ENCODE measurements at places on chromosomes 16 and 17.

- DNase-seq = peak; percentile 33
These were observed at the start of gene COPZ2 for GRCh38 chr17:48037036-48037837. TSS of gene COPZ2 (minus strand) at chr17:48037797. CDS start at chr17:48037777, 20 bp downstream.

- no peak for DNase-seq
These were observed 230.3 kb downstream of the MRTFB start for GRCh38 chr16:14301169-14302030.

- DNase-seq = no peak
These were observed 7.3 kb downstream of the NEUROD2 start for GRCh38 chr17:39600288-39600996.

- peak; percentile 87 for DNase-seq
These were observed 4.0 kb upstream of the RPL38 start for GRCh38 chr17:74199306-74200092.

DNA sequence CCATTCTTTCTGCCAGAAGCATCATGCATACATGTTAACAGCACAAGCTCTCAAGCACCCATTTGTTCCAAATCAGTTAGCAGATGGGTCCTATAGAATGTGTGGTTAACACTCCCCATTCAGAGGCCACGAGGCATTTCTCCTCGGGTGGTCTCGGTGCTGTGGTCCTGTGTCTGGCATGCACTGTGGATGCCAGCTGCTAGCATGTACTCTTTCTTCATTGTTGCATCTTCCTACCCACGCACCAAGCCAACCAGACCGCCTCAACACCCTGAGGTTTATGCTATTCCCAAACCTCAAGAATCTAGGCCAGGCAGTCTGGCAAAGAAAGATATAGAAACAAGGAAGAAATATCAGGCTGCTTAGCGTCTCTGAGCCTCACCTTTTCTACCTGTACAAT, 27.8 kb upstream of the MRTFB start:
- no peak for DNase-seq

- no peak for DNase-seq
These were observed 26.0 kb upstream of the MPHOSPH6 start for GRCh38 chr16:82195917-82196494.

- no peak for DNase-seq
These were observed 9.9 kb downstream of the RND2 start for GRCh38 chr17:43034894-43035293.

DNA sequence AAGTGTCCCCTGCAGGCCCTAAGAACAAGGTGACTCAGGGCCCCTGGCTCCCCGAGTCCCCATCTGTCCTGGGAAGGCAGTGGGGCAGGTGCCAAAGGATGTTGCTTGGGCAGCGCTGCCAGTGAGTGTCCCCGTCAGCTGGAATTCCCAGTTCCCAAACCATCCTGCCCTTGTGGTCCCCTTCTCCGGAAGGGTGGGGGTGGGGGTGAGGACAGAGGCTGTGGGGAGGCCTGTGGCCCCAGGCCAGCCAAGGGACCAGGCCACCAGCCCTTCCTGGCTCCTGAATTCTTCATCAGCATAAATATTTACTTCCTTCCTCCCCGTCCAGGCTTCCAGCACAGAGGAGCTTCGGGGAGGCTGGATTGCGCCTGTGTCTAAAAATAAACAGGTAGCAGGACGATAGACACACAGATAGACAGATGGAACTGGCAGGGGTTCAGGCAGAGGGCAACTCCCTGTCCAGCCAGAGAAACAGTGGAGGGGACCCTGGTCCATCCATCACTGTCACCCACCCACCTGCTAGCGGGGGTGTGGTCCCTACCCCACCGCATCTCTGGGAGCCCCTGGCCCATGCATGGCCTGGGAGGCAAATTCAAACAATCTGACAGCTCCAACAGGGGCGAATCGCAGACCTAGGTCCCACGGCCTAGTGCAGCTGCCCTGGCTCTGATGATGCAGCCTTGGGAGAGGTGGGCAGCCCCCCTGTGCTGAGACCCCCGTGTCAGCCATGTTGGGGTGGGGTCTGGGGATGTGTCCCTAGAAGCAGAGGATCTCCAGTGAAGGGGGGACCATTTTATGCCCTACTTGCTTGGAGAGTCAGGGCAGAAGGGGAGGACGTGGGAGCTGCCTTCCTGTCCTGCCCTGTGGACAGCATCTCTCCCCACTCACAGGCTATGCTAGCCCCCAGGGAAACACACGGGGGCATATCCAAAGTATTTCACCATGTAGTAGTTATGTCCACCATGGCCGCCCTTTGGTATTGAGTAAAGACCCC, 13.2 kb downstream of the GLIS2 start:
- no peak for DNase-seq

- no peak for DNase-seq
These were observed 4.3 kb upstream of the PABPN1L start for GRCh38 chr16:88870608-88871348.

DNA sequence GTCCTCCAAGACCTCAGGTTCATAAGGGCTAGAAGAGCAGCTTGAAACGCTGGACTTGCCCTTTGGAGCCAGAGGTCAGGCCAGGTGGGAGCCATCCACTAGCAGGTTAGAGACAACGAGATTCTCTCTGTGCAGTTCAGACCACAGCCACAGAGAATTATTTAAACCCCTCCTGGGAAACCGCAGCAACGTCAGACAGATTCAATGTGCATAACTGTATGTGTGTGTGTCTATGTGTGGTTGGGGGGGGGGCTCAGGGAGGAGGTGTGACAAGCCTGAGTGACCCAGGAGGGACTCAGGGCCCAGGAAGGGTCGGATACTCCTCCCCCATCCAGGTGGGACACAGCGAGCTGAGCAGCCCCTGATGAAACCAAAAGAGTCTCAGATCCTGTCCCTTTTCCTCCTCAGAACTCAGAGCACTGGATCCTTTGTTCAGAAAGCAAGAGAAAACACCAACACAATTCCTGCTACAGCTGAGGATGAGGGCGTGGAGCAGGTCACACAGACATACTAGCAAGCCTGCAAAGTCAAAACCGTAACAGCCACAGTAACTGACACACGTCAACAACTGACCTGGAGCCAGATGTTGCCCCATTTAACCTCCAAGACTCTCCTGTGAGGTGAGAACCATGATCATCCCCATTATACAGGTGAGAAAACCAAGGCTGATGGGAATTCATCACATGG, 66.8 kb downstream of the XYLT1 start:
- no peak for DNase-seq

- no peak for DNase-seq
These were observed 3.3 kb downstream of the USP43 start for GRCh38 chr17:9648521-9649110.

- no peak for DNase-seq
These were observed 9.2 kb downstream of the STAT3 start for GRCh38 chr17:42378959-42379594.

- DNase-seq = no peak
These were observed 112.5 kb downstream of the HAPSTR1 start for GRCh38 chr16:9203956-9204355.

DNA sequence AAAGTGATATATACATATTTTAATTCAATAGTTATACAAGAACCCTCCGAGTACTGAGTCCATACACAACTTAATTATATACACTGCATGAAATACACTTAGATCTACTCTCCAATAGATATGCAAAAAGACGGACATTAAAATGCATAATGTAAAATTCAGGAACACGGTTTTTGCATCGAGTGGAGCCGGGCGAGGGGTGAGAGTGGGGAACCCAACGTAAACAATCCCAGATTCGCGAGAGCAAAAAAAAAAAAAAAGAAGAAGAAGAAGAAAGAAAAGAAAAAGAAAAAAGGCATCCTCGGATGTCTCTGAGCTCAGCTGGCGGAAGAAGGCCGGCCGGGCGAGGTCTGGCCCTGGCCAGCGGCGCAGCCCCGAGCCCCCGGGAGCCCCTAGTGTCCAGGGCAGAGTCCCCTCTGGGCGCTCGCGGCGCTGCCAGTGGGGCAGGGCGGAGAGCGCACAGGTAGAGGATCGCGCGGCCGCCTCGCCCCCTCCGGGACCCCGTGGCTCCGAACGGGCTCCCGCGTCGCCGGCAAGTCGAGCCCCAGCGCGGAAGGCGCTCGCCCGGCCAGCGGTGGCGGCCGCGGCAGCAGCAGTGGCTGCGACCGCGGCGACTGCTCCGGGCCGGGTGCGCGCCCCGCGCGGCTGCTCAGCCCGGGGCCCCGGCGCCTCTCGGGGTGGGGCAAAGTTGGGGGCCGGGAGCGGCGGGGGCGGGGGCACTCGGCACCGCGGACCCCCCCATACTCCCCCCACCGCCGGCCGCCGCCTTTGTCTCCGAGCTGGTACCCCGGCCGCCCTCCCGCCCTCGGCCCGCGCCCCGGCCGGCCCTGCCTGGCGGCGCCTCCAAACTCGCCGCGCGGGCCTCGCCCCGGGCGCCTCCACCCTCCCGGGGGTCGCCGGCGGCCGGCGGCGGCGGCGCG, 9.6 kb upstream of the ZFHX3 start:
- peak; percentile 61 for DNase-seq

DNA sequence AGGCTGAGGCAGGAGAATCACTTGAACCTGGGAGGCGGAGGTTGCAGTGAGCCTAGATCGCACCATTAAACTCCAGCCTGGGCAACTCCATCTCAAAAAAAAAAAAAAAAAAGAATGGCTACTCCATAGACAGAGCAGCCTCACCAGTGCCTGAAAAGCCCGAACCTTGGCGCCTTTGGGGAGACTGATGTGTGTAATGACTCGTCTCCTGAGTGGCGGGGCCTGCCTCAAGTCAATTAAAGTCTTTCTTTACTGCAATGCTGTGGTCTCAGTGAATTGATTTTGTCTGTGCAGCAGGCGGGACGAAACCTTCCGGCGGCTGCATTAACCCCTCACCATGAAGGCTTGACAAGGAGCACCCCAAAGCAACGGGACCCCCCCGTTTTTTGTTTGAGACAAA, 3.5 kb upstream of the UQCC4 start:
- DNase-seq = no peak

DNA sequence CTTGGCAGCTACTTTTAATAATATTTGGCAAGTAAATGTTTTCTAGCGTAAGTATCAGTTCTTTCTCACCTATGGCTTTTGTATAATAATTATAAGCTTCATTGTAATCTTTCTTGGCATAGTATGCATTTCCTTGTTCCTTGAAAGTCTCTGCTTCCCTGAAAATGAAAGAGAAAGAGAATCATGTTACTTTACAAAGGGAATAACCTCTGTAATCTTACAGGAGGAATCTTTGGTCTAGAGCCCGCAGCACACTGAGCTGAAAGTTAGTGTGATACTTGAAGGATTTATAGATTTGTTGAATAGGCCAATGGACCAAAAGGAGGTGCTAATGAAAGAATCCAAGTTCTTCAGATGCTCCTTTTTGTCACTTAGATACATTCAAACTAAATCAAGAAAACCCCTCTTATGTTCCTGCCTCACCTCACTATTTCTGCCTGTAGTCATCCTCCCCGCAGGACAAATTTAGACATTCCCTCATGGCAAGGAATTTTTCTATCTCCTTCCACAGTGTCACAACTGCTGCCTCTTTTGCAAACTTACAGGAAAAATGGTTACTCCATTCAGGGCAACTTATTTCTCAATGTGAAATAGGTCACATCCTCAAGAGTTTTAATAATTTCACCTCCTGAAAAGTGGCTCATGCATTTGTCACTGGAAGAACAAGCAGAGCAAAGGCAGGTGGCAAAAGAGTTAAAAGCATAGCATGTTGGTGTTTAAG, 16.7 kb downstream of the DNAJC7 start:
- no peak for DNase-seq

- DNase-seq = no peak
These were observed 853.8 kb downstream of the CDH8 start for GRCh38 chr16:61182391-61182790.

DNA sequence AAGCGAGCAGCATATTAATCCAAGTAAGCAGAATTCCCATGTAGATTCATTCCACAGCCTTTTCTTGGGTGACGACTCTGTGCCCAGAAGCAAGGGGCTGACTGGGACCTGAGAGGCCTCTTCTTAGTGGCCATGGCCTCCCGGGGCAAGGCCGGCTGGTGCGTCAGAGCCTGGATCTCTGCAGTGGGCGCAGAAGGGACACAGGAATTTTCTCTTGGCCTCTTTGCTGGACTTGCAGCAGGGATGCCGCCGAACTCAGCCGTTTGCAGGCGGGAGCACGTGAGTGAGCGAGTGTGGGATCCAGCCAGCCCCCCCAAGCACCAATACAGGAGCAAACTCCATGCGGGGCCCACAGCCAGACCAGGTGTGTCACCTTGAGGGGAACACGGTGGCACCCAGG, 151.8 kb downstream of the RPTOR start:
- DNase-seq = no peak

DNA sequence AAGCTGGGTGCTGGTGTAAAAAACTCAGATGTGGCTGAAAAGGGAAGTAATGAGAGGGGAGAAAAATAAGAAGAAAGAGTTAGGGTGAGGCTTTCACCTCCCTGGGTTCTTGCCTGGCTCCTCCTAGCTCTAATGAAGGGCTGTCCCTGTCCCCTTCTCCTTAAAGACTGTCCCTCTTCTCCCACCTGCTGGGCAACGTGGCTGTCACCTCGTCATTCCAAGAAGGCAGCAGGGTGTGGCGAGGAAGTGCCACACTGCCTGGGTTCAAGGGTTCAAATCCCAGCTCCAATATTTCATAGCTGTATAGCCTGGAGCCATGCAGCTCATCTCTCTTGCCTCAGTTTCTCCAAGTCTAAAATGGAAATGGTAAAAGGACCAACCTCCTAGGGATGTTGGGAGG, 122.5 kb upstream of the CACNG5 start:
- DNase-seq = no peak

Measured in endothelial cell (in vitro differentiated cells).